ENCODE measurements at places on chromosomes 2 and 18. TPM values are rescaled to one million over a fixed set of nuclear protein-coding genes. Genes with fewer than 3 reads are reported as not detected.

- no peaks in the 10 kb centered on the region for H3K27me3 ChIP-seq
- H3K36me3 ChIP-seq, result no peaks in the 10 kb centered on the region
- H3K27ac ChIP-seq, result no peak overlapping the region
- H3K4me1 ChIP-seq, result no peaks in the 10 kb centered on the region
- DNase-seq, result no peak
Measured at GRCh38 chr18:13438507-13439056, 220.0 kb downstream of the LDLRAD4 start.

- H3K4me3 ChIP-seq, result no peak overlapping the region
Measured at GRCh38 chr2:199018826-199019225, 438.9 kb downstream of the SATB2 start.

COL6A3 gene
- total RNA-seq, result 7.3 TPM

- no peaks in the 10 kb centered on the region for H3K27me3 ChIP-seq
- DNase-seq, result no peak
- H3K36me3 ChIP-seq, result no peaks in the 10 kb centered on the region
Measured at GRCh38 chr2:235558572-235558971, 64.7 kb downstream of the AGAP1 start.

Measured in GM23338 (cell line).